ENCODE measurements at places on chromosomes 7 and 10. TPM values are rescaled to one million over a fixed set of nuclear protein-coding genes. Genes with fewer than 3 reads are reported as not detected.

Gene TFPI2
- not detected for total RNA-seq

Gene CYP3A4
- total RNA-seq, result not detected

Gene GPR158
- total RNA-seq, result not detected

DNA sequence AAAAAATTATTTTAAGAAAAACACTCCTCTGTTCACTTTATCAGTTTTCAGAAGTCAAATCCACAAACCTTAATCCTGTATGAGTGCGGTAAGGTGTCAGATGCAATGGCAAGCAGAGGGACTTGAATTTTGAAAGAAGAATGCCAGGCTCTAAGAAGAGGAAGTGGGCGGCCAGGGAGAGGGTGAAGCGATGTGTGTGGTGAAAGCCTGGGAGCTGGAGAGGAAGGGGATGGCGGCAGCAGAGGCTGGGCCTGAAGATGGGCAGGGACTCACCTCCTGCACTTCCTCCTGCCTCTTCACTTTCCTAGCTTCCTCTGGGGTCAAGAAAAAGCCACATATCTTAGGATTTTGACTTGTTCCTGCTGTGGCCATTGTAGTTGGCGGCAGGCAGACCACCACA is 609.6 kb downstream of the PARD3 start:
- no peak for DNase-seq

GRCh38 chr7:7662527-7662926 is 22.0 kb downstream of the UMAD1 start:
- DNase-seq, result no peak

- DNase-seq, result no peak
Observed at GRCh38 chr7:117405519-117405918, 21.8 kb downstream of the ASZ1 start.

DNA sequence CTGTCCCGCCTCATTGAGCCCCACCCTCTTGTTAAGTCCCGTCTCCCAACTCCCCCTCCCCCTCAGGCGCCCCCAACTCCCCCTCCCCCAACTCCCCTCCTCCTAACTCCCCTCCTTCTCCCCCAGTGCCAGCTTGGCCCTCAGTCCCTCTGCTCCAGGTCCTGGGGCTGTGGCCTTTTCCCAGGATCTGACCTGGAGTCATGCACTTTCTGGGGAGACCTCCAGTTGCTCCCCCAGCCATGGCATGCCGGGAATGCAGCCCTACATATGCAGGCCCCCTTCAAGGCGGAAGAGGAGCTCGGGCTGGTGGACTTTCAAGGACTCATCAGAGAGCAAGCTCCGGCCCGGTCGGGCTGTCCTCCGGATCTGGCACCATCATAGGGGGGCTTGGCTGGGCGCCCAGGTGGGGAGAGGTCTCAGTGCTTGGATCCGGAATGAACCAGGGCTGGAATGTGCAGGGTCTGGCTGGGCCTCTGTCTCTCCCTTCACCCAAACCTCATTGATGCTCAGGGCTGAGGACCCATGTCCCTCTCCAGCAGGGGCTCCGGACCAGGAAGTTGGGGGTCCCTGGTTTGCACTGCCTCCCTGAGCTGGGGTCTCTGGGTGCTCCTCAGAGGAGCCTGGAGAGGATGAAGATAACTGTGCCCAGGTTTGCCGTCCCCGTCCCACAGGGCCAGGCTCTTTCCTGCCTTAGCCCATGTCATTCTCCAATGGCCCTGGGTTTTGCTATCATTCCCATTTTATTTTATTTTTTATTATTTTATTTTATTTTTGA is 41.1 kb downstream of the TMEM270 start:
- DNase-seq, result no peak

DNA sequence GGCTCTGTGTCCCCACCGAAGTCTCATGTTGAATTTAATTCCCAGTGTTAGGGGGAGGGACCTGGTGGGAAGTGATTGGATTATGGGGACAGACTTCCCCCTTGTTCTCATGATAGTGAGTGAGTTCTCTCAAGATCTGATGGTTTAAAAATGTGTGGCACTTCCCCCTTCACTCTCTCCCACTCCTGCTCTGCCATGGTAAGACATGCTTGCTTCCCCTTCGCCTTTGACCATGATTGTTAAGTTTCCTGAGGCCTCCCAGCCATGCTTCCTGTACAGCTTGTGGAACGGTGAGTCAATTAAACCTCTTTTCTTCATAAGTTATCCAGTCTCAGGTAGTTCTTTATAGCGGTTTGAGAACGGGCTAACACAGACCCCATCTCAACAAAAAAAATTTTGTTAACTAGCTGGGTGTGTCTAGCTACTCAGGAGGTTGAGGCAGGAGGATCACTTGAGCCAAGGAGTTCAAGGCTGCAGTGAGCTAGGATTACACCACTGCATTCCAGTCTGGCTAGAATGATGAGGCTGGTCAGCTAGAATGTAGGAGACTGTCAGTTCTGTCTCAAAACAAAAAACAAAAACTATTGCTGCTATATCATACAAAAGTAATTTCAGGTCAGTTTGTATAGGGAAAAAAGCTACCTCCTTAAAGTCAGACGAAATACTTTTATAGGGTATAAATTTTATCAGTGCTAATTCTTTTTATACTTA is 57.7 kb downstream of the ATAD1 start:
- no peak for DNase-seq

GRCh38 chr7:5334671-5335070 is 51.9 kb downstream of the SLC29A4 start:
- no peak for DNase-seq

Measured in CD8-positive, alpha-beta memory T cell (primary cell).